ENCODE measurements at places on chromosomes 5 and 9. TPM values are rescaled to one million over a fixed set of nuclear protein-coding genes. Genes with fewer than 3 reads are reported as not detected.

Gene RASA1
- 48.7 TPM for total RNA-seq

DNA sequence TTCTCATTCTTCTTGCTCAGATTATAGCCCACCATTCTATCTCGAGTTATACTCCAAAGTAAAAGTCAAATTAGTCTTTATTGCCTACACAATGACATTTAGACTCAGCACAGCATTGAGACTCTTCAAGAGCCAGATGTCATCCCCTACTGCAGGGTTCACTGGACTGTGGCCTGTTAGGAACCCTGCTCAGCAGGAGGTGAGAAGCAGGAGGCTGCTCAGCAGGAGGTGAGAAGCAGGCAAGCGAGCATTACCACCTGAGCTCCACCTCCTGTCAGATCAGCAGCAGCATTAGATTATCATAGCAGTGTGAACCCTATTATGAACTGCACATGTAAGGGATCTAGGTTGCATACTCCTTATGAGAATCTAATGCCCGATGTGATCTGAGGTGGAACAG lies 12.7 kb upstream of the LIFR start:
- no peak for DNase-seq

- DNase-seq: no peak
Observed at GRCh38 chr5:75018805-75019587, 33.4 kb downstream of the GCNT4 start.

Gene HMCN2
- 29.6 TPM for total RNA-seq

Gene SMU1
- total RNA-seq: 23.7 TPM

DNA sequence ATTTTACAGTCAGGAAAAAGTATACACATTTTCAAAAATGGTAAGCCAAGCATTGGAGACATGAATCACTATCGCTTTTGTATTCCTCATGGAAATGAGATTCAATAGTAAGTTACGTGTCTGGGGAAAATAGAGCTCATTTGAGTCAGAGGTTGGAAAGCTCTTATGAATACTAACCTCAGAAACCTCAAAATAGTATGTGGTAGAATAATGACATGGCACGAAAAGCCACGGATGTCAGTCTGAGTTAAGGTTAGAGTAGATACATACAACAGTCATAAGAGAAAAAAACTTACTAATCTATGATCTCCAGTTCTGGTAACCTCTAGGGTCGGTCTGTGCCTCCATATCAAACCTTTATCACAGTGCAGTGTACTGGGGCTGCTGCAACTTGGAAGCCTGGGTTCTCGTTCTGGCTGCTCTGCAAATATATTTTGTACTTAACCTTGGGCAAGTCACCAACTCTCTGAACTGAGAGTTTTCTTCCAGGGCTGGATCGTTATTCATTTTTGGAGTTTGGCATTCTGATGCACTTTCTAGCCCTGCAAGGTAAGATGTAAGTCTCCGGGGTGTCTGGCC lies 31.8 kb downstream of the MAP1B start:
- DNase-seq: no peak

Gene NR5A1
- total RNA-seq: 1.2 TPM

- no peak for DNase-seq
Observed at GRCh38 chr5:143874312-143874711, 62.4 kb downstream of the HMHB1 start.

DNA sequence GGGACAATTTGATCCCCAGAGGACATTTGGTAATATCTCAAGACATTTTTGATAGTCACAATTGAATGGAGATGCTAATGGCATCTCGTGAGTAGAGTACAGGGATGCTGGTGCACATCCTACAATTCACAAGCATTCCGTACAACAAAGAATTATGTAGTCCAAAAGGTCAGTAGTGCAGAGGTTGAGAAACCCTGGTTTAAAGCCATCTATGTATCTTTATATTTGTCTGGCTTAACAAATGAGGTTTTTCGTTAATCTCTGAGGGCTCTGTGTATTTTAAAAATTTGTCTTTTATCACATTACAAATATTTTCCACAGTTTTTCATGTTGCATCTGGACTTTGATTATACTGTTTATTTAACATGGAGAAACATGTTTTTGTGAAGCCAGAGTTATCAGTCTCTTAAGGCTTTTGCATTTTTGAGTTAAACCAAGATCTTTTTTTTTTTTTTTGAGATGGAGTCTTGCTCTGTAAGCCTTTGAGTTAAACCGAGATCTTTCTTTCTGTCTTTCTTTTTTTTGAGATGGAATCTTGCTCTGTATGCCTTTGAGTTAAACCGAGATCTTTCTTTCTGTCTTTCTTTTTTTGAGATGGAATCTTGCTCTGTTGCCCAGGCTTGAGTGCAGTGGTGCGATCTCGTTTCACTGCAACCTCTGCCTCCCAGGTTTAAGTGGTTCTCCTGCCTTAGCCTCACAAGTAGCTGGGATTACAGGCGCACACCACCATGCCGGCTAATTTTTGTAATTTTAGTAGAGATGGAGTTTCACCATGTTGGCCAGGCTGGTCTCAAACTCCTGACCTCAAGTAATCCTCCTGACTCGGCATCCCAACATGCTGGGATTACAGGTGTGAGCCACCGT lies 2.8 kb downstream of the HSDL2 start:
- no peak for DNase-seq

GRCh38 chr5:125316915-125317535 lies 570.6 kb upstream of the ZNF608 start:
- no peak for DNase-seq

DNA sequence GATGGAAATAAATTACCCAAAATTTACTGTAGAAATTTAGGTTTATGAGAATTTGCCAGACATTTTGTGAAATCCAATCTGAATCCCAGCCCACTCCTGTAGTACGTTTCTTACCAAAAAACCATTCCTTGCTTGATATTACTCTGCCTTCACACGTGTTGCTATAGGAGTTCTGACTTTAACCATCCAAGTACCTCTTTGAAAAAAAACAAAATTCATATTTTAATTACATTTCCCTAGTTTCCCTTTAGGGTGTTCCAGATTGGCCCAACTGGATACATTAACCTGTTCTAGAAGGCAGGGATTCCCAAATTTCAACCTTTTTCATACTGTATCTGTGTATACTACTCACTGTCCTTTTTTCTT lies 1.4 kb upstream of the PJA2 start:
- no peak for DNase-seq

GRCh38 chr5:175870820-175871447 lies 444 bp upstream of the CPLX2 start:
- DNase-seq: no peak

Gene NDUFS6
- 31.0 TPM for total RNA-seq

DNA sequence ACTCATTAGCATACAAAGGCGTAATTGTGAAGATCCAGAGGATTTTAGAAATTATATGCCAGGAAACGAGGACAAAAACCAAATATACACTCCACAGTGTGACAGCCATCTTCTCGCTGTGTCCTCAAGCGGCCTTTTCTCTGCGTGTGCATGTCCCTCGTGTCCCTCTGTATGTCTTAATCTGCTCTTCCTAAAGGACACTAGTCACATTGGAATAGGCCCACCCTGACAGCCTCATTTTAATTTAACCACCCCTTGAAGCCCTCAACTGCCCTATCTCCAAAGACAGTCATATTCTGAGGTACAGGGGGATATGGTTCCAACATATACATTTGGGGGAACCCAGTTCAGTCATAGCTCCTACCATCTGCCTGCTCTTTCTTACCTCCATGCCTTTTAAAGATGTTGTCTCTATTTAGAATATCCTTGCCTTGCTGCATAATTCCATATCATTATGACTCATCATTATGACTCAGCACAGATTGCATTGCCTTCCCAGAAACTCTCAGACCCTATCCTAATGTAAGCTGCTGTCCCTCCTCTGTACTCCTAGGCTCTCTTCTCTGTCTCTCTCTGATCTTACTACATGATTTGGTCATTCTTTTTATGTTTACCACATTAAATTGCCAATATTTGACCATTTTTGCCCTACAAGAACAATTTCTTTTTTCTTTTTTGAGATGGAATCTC lies 210.9 kb downstream of the AOPEP start:
- no peak for DNase-seq

DNA sequence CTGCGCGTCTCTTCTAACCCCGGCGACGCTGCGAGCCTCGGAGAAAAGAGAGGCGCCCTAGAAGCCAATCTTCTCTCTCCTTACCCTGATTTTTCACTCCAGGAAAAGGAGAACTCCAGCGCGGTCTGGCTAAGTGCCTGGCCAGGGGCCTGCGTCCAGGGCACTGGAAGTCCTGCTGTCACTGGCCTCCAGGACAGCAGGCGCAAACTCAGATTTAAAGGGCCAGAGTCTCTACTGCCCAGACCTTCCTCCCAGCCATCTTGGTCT lies 553 bp upstream of the FOXB2 start:
- peak; percentile 13 for DNase-seq

GRCh38 chr9:111983484-111983908 lies 86.9 kb downstream of the UGCG start:
- DNase-seq: no peak

Measured in endothelial cell (in vitro differentiated cells).